ENCODE measurements at places on chromosomes 2 and 18.

- no peak for DNase-seq
Observed at GRCh38 chr2:12672711-12673315, 43.9 kb upstream of the TRIB2 start.

GRCh38 chr2:150535176-150535575 is 47.7 kb upstream of the RND3 start:
- no peak for DNase-seq

DNA sequence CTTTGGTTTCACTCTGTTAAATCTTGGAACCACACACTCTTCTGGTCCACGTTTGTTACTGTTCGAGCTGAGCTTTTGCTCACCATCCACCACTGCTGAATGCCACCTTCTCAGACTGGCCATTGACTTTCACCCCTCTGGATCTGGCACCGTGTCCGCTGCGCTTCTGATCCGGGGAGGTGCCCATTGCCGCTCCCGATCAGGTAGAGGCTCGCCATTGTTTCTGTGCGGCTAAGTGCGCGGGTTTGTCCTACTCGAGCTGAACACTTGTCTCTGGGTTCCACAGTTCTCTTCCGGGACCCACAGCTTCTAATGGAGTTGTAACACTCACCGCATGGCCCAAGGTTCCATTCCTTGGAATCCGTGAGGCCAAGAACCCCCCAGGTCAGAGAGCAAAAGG is 72.8 kb downstream of the LCLAT1 start:
- no peak for DNase-seq

- DNase-seq = no peak
Observed at GRCh38 chr2:65267008-65267407, 39.4 kb downstream of the ACTR2 start.

DNA sequence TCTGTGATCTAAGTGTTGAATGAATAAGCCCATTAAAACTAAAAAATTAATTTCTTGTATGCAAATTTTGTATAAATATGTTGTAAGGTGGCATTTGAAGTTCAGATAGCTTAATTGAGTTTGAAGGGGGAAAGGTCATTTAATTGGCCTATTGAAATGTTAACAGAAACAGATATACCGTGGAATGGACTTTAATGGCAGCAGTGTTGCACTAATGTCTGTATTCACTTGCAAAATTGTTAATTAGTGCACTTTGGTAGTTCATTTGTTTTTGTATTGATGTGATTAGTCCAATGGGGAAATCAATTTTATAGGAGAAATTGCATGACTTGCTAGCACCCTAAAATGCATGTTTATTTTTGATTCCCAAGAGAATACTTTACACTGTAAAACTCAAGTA is 41.8 kb upstream of the OTX1 start:
- DNase-seq = no peak

DNA sequence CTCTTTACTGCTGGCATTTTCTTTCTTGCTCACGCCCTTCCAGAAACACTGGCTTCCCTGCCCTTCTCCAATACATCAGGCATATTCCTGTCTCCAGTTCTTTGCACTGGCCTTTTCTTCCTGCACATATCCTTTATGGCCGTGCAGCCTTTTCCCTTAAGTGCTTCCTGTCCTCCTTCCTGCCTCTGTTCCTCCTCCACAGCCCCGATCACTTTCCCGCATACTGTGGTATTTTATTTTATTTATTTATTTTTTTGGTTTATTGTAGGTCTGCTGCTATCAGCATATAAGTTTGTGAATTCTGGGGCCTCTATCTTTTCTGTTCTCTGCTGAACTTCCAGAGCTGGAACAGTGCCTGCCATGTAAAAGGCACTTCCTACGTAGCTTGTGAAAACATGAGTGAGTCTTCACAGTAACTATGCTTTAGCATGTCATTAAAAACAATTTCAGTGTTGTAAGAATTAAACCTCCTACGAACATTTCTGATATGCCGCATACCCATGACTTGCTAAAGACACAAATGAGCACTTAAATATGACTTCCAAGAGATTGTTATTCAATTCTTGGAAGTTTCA is 289.1 kb downstream of the TRIB2 start:
- no peak for DNase-seq

DNA sequence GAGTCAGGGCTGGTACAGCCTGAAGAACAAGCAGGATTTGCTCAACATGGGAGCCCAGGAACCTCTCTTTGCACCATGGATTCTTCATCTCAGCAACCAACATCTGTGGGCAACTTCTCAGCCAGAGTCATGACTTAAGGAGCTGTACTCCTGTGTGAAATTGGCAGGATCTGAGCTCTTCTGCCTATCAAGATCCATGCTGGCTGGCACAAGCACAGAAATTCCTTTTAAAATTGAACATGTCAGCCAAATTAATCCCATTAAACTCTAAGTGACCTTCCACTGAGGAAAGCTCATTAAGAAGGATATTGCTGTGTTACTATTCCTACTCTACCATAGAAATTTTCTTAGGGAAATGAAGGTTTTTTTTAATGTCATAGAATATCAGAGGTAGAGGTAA is 110.5 kb upstream of the SCG2 start:
- DNase-seq = no peak

DNA sequence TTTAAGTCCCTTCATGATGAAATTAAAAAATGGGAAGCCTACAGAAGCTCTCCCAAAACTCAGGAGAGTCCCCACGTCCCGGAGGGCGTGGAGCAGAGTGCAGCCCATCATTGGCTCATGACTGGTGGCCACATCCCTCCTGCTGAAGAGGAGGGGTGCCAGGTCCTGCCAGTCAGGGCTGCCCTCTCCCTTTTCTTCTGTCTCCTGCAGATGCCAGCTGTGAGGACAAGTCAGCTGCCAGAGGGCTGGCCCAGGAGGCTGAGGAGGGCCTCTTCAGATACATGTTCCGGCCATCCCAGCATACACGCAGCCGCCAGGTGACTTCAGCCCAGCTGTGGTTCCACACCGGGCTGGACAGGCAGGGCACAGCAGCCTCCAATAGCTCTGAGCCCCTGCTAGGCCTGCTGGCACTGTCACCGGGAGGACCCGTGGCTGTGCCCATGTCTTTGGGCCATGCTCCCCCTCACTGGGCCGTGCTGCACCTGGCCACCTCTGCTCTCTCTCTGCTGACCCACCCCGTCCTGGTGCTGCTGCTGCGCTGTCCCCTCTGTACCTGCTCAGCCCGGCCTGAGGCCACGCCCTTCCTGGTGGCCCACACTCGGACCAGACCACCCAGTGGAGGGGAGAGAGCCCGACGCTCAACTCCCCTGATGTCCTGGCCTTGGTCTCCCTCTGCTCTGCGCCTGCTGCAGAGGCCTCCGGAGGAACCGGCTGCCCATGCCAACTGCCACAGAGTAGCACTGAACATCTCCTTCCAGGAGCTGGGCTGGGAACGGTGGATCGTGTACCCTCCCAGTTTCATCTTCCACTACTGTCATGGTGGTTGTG is 2.6 kb downstream of the INHA start:
- DNase-seq = no peak

DNA sequence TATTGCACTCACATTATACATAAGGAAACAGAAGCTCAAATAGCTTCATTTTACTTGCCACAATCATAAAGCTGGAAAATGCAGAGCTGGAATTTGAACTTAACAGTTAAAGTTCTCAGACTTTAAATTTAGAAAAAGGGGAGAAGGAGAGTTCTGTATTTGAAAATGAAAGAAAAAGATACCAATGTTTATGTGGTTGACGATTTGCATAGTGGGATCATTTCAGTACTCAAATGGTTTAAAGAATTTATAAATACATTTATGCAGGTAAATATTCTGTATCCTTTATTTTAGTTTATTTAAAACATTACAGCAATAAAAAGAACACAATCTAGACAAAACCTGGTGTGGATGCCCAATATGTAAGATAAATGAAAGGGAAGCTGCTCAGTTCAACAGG is 25.5 kb upstream of the STAT4 start:
- DNase-seq = no peak

GRCh38 chr18:35841283-35841682 is 131.2 kb upstream of the RMP24 start:
- DNase-seq = no peak

- DNase-seq = no peak
Observed at GRCh38 chr18:66778048-66778447, 174.2 kb upstream of the CDH19 start.

DNA sequence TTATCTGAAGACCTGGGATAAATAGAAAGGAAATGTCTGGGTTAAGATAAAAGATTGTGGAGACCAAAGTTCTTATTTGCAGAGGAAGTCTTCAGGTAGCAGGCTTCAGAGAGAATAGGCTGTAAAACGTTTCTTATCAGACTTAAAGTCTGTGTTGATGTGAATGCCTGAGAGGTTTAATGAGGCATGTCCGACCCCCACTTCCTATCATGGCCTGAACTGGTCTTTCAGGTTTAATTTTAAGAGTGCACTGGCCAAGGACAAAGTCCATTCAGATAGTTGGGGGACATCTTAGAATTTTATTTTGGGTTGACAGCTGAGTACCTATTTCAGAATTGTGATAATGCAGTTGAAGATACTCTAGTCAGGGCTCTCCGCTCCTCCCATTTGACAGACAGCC is 92.1 kb downstream of the ATL2 start:
- no peak for DNase-seq

DNA sequence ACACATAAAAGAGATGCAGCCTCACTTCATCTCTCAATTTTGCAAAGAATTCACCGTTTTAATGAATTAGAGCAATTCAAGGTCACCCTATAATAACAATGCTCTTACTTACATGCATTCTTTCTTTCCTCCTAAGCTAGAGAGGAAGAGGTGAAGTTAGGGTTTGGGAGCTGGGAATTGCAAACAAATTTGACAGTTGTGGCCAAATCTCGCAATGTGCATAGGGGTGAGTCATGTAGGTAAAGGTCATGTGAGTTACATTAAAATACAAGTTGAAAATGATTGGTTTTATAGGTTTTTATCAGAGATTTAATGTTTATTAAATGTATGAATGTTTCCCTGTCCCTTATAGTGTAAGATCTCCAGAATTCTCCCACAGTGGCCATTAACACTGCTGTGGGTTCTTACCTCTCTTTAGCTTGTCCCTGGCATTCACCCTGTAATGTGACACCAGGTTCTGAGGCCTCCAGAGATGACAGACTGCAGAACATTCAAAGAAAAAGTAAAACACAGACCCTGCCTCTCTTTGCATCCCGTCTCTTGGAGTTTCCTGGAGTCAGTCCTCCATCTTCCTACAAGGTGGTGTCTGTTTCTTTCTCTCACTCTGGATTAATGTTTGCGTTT is 53.7 kb upstream of the LGALSL start:
- DNase-seq = no peak

DNA sequence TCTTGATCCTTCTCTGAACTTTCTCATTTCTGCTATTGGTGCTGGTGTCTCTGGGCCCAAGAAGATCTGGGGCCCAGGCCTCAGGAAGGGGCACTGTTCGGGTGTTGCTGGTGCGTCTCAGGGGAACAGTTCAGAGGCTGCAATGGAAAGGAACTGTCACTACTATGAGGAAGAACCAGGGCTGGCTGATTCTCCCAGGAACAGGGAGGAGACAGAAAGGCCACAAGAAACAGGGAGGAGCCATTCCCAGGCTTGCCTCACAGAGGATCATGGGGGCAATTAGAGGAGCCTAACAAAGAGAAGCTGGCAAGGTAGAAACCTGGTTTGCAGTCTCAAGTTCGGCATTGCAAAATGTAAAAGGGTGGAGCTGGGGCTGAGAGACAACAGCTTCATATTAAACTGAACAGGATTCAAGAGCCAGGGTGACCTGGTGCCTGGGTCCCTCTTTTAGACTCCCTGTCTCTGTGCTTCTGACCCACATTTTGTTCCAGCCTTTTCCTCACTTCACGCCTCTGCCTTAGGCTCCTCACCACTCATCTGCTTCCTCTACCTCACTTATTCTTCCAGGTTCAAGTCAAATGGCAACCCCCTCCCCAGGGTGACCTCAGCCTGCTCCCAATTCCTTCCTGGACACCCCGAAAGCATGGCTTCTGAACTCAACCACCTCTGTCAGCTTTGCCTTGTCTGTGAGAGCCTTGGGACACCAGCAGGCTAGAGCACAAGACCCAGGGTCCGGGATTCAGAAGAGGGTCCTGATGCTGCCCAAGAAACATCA is 58.4 kb downstream of the GYPC start:
- no peak for DNase-seq

- no peak for DNase-seq
Observed at GRCh38 chr2:45010702-45011012, 1.4 kb upstream of the SIX2 start.

GRCh38 chr18:45462179-45462578 is 153.1 kb upstream of the SLC14A2 start:
- DNase-seq = no peak

DNA sequence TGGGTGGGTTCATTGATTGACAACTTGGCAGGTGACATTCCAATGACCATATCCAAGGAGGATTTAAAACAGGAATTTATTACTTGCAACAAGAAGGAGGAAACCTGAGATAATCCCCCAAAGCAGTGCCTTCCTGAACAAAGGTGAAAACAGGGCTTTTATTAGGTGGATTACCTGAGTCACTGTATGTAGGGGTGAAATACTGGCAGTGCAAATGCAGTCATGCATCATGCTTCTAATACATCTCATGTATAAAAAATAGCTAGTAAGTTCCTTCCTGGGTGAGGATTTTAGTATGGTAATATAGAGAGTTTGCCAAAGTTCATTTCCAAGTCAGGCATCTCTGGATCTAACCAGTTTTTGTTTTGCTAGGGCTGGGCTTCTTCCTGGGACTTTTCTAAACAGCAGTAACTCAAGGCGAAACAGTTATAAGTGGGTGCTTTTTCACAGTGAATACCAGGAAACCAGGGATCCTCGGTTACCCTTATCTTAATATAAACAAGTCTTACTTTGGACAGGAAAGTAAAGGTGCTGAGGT is 583.4 kb upstream of the LRRTM1 start:
- no peak for DNase-seq

- no peak for DNase-seq
Observed at GRCh38 chr2:85409845-85410583, at the start of gene CAPG. TSS of gene CAPG (minus strand) at chr2:85410366. CDS start at chr2:85402145, 8,221 bp downstream.

DNA sequence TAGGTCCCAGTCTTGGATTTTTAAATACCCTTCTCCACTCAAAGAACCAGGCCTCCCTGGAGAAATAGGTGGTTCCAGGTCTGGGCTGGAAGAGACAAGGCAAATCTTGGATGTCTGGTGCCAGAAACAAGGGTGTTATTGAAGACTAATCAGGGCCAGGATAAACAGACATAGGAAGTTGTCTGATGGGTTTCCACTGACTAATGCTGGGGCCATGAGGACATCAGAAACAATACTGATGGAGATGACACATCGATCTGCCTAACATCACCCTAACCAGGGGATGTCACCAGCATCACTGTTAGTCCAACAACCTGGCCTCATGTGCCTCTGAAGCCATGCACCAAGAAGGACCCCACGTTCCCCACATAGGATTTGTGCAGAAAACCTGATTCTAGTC is 42.5 kb upstream of the GLI2 start:
- no peak for DNase-seq

DNA sequence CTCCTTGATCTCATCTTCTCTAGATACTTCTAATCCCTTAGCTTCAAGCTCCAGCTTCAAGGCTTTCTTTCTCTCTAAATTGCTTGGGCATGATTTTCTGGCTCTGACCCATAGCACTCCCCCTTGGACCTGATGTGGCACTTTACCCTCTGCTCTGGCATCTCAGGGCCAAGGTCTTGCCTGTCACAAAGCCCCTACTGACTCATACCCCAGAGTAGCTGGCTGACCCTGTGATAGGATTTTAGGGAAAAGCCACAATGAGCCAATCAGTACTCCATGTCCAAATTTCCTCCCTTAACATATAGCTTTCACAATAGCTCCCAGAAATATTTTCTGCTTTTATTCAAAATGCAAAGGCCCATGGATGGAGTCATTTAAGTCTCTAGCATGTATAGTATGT is 488.7 kb upstream of the SPRED2 start:
- no peak for DNase-seq

- DNase-seq = no peak
Observed at GRCh38 chr2:30234180-30234971, 3.0 kb downstream of the LBH start.

Data from COLO829 (cell line).